NCI-H460 (cell line): ENCODE measurements at places on chromosomes 1 and 21.

GRCh38 chr1:4602462-4603294, 51.7 kb upstream of the AJAP1 start:
- DNase-seq: no peak

GRCh38 chr1:111052246-111052645, 87.6 kb downstream of the DRAM2 start:
- no peak for DNase-seq

GRCh38 chr1:81431624-81432000, 369.1 kb upstream of the ADGRL2 start:
- no peak for DNase-seq

GRCh38 chr1:88311907-88312306, 372.2 kb upstream of the PKN2 start:
- DNase-seq: no peak

GRCh38 chr1:3219005-3219790, 150.2 kb downstream of the PRDM16 start:
- DNase-seq: no peak

- peak; percentile 20 for DNase-seq
These were observed 251.8 kb downstream of the CRB1 start for GRCh38 chr1:197519741-197520334.

DNA sequence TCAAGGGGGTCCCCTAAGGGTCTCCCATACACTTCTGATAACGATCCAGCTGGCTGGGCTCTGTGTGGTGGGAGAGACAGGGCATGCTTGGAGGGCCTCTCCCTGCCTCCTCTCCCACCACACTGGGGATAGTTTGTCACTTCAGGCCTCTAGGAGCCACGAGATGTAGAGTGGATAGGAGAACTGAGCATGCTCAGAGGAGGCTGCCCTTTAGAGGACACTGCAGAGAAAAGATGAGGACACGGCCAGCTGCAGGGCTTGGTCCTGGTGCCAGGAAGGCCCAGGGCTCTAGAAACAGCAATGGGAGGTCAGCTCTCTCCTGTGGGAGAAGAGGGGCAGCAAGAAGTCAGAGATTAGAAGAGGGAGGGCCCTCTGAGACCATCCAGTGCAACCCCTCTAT, 25.7 kb downstream of the SLC9A1 start:
- no peak for DNase-seq

DNA sequence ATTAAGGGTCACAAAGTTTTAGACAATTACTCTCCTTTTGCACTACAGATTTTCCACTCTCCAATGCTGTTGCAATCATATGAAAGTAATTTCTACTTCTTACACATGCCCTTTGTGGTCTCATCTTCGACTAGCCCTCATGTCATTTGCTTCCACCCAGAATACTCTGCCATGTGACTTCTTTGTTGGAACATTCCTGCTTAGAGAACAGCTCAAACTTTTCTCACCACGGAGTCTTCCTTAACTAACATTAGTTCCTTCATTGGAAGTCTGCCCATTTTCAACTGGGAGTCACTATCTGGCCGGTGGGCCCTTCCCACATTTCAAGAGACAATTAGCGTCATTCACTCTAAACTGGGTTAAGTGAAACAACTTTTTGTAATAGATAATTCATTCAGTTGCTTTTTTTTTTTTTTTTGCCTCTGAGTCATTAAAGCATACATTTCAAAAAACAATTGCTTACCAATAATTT, 142.6 kb upstream of the PALMD start:
- no peak for DNase-seq

GRCh38 chr21:43341378-43342161, 85.4 kb downstream of the SIK1 start:
- no peak for DNase-seq

DNA sequence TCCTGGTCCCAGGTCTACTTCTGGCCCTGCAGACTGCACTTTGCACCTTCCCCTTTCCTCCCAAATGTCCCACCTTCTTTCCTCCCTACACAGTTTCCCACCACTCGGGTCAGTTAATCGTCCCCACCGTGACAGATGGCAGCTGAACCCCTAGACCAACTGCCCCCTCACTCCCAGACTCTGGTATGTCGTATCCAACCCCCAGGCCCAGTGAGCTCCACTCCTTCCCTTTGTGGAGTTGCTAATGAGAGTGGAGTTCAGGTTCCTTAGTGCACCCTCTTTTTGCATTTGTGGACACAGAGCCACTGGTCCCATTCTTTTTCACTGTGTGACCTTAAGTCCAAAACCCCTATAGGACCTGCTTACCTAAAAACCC, 1.8 kb downstream of the MAN1C1 start:
- DNase-seq: no peak

DNA sequence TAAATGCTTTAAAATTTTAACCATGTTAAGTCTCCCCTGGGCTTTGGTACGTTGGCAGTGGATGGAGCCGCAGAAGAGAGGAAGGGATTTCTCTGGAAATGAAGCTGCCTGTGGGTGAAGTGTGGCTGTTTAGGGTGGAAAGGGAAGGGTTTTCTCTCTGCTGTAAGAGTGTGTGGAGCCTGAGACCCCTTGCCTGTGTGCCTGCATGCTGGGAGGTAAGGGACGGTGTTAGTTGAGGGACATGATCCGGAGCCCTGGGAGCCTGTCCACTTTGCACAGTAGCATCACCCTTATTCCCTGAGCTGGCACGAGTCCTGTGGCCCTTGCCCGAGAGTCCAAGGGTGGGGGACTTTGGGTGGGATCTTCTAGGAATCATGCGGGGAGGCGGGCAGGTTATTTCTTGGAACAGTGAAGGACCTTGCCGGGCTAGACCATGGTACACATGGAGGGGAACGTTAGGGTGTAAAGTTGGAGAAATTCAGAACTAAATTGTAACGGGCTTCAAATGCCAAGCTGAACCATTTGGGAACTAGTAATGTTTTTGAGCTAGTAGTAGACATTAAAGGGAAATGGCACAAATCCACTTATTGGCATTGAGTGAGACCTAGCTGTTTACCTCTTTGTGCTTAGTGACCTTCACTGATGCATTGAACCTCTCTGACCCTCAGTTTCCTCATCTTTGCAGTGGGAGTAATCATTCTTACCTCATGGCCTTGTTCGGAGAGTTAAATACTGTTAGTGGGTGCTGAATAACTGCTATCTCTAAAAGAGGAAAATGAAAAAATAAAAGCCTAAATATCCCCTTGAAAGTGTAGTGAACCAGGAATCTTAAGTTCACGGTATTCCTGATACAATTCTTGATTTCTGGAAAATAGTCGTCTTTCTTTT, 3.5 kb downstream of the GALNT2 start:
- DNase-seq: no peak

GRCh38 chr1:111436726-111437125, 9.2 kb upstream of the OVGP1 start:
- no peak for DNase-seq

- no peak for DNase-seq
These were observed 100.9 kb upstream of the MARK1 start for GRCh38 chr1:220426989-220427388.

- DNase-seq: no peak
These were observed 177.2 kb downstream of the PLPPR4 start for GRCh38 chr1:99441299-99442095.

DNA sequence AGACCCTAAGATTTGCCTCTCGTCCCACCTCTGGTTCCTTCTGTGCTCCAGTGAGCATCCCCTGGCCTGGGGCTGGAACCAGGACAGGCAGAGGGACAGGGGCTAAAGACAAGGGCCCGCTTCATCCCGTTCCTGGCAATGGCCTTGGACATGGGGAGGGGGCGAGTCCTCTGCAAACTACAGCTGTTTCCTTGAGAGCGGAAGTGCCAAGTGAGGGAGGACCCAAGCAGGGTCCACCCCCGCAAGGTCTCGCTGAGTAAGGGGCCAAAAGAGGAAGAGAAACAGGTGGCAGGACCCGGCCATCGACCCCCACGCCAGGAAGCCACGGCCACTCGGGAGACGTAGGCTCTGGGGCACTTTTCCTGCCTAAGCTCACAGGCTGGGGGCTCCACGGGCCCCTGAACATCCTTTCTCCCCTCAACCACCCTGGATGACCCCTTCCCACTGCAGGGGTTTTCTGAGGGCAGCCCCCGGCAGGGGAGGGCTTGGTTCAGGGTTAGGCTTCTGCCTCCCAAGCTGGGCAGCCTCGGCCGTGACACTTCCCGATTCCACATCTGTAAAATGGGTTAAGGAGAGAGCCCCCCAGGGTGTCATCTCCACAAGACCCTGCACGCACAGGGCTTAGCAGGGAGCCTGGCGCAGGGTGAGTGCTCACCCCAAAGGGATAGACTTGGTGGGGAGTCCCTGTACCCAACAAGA, 17.9 kb upstream of the PLEKHG5 start:
- no peak for DNase-seq

DNA sequence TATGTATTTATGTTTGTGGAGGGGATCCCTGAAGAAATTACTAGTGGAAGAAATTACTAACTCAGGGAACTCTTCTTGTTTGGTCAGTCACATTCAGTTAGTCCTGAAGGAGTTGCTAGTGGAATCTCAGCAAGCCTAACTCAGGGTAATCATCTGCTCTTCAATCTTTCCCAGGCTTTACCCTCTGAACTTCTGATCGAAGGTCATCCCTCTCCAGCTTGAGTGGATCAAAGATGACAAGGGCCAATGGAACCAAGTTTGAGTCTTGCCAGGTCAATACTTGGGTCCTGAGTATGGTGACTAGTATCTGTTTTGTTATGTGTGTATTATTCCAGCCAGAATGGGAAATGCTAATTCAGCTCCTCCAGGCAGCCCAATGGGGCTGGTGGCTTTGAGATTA, 49.3 kb downstream of the CFH start:
- DNase-seq: no peak

DNA sequence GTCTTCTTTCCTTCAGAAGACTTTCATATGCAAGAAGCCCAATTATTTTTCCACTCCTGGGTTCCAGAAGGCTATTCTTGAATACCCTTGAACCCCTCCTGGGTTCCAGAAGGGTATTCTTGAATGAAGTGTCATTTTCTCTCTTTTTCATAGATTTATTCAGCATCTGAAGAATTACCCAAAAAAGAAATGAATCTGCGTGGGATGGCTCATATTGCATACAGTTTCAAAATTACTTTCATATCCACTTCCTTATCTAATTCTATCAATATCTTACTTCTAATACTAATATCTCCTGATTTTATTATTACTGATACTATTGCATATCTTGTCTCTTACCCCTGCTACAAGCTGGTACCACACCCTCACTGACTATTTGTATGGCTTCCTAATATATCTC, 22.6 kb upstream of the RABGAP1L start:
- no peak for DNase-seq

DNA sequence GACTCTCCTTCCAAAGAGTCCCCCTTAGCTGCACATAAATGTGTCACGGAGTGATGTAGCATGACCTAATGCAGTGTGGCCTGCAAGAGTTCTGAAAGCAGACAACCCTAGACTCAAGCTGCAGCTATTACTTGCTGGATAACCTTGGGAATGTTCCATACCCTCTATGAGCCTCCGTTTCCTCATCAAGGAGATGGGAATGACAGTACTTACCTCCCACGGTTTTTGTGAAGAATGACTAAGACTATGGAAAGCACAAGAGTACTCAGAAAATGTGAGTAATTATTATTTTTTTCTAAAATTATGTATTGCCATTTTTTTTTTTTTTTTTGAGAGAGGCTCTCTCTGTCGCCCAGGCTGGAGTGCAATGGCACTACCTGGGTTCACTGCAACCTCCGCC, 3.0 kb downstream of the TTC39A start:
- no peak for DNase-seq

DNA sequence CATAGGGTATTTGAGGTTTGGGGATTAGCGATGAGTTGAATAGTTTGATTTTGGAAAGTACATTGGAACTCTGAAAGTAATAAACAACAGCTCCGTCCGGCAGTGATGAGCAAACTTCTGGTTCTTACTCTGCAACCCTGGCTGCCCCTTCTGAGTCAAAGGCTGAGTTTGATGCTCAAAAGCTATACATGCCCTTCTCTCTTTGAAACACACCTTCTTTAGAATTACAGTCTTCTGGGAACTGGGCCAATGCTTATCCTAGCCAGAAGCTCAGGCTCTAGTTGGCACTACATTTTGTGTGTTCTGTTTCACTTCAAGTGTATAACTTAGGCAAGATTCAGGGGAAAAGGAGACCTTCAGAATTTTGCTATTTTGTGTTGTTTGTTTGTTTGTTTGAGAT, 9.3 kb downstream of the AHCYL1 start:
- no peak for DNase-seq

- DNase-seq: peak; percentile 45
These were observed 4.8 kb downstream of the TCHH start for GRCh38 chr1:152110365-152110859.

DNA sequence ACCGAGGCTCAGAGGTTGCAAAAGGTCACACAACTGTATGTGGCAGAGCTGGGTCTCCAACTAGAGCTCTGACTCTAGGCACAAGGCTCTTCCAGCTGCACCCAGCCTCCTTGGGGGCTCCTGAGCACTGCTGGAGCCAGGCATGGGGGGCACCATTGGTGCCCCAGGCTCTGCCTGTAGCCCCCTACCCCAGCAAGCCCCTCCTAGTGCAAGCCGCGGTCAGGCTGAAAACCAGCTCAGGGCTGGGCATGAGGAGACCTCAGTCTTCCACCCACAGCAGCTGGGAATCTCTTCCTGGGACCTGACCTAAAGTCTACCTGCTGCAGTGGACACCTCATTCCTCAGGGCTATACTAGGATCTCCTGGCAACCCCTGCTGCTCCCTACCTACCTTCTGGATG, 14.6 kb downstream of the TNNT2 start:
- DNase-seq: no peak

DNA sequence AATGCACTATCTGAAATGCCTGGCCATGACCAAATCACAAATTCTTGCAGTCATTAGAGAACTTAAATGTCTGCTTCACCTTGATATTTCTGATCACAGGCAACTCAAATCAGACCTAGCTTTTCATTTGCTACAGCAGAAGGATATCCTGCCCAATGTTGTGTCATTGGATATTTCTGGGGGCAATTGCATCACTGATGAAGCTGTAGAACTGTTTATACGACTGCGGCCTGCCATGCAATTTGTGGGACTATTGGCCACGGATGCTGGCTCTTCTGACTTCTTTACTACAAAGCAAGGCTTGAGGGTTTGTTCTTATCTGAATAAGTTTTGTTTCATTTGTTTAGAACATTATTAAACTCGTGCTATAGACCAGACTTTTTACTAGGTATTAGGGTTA, 14.9 kb downstream of the ZYG11A start:
- no peak for DNase-seq

- no peak for DNase-seq
These were observed 49.3 kb downstream of the STUM start for GRCh38 chr1:226597616-226598454.

GRCh38 chr1:105700723-105701122, 1355.8 kb upstream of the PRMT6 start:
- DNase-seq: no peak

- no peak for DNase-seq
These were observed 714 bp upstream of the ST6GALNAC5 start for GRCh38 chr1:76866566-76866965.

GRCh38 chr21:15210235-15210678, 145.5 kb upstream of the NRIP1 start:
- DNase-seq: peak; percentile 26

DNA sequence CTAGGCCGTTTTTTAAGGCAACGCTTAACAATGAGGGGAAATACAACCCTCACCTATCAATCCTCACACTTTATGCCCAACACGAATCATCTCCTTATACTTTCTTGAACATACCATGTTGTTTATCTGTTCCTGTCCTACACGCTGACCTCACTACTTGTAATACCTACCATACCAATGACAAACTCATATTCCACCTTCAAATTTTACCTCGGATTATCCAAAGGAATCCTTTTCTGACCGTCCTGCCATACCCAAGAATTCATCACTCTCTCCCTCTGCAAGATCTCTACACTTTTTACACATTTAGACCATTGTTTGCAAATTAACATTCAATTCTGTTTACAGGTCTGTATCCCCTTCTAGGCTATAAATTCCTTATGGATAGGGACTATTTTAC, 64.4 kb upstream of the GUCA2A start:
- no peak for DNase-seq
